Fibroblast of skin of left quadriceps (primary cell): ENCODE measurements at places on chromosomes 13 and 19.

- no peak for DNase-seq
Measured at GRCh38 chr19:35388277-35389054, 17.6 kb downstream of the GPR42 start.

GRCh38 chr19:53461866-53462265 is 5.7 kb upstream of the ZNF813 start:
- DNase-seq: no peak

DNA sequence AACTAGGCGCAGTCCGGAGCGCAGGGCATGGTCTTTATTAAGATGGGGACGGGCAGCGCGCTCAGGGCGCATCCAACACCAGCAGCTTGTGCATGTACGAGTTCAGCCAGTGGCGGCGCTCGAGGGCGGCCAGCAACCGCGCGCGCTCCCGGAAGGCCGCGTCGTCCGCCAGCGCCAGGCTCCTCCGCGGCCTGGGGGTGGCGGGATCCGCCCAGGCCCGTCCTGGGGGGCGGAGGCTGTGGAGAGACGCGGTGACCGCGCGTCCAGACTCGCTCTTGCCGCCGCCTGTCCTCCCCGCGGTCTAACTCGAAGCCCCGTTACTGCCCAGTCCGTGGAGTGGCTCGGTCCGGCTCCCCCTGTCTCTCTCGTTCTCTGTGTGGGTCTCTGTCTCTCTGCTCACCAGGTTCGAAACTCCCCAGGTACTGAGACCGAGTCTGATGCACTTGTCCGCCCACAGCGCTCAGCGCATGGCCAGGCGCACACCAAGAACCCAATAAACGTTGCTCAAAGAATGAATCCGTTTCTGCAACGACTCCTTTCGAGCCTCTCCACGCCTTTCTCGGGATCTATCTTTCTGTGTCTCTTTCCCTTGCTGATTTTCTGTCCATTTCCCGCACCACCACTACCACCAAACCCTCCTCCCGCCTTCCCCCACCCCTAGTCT is 702 bp downstream of the PTH2 start:
- DNase-seq: no peak

- DNase-seq: no peak
Measured at GRCh38 chr19:13712767-13713201, 51.5 kb upstream of the MRI1 start.

- no peak for DNase-seq
Measured at GRCh38 chr19:40143612-40144011, 47.6 kb upstream of the MAP3K10 start.

- DNase-seq: no peak
Measured at GRCh38 chr13:100529666-100530377, 58.8 kb downstream of the GGACT start.

DNA sequence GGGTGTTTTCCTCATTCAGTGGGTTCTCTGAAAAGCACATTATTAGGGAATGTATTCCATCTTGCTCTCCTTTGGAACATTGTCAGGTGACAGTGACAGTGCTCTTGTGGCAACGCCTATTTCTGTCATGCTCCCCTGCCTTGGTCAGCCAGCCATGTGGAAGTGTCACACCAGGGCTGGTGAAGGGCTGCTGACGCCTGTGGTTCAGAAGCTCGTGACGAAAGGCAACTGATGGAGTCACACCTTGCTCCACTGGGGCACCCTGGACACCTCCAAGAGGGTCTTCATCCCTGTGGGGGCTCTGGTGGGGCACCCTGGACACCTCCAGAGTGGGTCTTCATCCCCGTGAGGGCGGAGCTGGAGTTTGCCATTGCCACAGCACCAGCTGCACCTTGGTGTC is 68.9 kb upstream of the GPR183 start:
- DNase-seq: no peak

GRCh38 chr19:6774821-6775707 is 2.6 kb downstream of the VAV1 start:
- no peak for DNase-seq

- no peak for DNase-seq
Measured at GRCh38 chr13:94928127-94928775, 215.9 kb upstream of the SOX21 start.

DNA sequence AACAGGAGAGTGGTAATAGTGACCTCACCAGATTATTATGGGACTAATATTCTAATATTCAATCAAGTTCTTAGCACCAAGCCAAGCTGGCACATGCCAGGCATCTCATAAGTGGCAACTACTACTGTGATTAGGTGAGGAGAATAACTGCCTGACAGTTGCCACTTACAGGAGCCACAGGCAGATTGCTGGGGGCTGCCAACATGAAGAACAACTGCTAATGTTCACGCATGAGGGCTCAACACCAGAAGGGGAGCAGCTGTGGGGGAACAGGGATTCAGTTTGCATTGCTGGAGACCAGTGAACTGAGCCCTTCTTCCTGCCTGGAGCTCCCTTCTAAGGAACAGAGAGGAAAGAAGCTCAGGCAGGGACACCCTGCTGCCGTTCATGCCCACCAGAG is 504.5 kb downstream of the FOXO1 start:
- no peak for DNase-seq

GRCh38 chr13:46761174-46761573 is 35.8 kb downstream of the ESD start:
- DNase-seq: no peak

- no peak for DNase-seq
Measured at GRCh38 chr19:18122860-18123795, 25.6 kb downstream of the MAST3 start.

DNA sequence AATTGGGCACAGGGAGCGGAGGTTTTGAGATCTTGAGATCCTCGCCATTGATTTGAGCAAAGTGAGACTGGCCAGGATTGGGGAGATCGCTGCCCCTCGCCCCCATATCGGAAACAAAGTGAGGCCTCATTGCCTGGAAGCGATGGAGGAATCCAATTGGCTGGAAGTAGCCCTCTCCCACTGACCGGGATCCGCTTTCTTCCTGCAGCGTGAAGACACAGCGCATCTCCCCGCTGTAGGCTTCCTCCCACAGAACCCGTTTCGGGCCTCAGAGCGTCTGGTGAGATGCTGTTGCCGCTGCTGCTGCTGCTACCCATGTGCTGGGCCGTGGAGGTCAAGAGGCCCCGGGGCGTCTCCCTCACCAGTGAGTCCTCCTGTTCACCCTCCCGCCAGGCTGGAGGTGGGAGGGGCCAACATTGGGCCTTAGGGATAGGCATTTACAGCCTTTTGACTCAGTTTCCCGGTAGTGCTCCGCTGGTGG is 438 bp downstream of the PRKCSH start:
- no peak for DNase-seq
